ENCODE measurements at places on chromosomes 5 and 9.

DNA sequence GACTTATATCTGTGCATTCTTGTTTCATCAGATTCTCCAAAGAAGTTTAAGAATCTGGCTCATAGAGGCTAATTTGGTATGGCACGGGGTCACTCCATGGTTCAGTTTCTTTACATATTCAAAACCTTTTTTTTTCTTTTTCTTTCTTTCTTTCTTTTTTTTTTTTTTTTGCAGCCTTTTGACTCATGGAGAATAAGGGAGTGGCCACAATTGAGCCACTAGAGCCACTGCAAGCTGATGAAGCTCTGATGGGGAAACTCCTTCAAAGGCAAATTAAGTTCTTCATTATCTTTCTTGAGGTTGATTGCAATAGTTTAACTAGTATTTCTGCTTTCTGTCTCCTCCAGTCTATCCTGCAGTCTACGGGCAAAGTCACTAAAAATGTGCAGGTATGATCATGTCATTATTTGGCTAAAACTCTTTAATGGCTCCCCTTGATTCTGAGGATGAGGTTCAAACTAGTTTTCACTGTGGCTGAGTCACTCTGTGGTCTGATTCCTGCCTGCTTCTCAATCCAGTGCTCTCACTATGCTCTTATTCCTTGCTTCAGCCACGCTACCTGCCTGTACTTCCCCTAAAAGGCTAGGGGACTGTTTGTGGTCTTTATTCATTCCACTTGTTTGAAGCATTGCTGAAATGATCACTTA lies 93.5 kb upstream of the RIOK2 start:
- no peaks in the 10 kb centered on the region for H3K4me1 ChIP-seq
- no peak overlapping the region for H3K4me3 ChIP-seq
- H3K27me3 ChIP-seq: no peaks in the 10 kb centered on the region
- no peak overlapping the region for H3K27ac ChIP-seq
- DNase-seq: no peak

DNA sequence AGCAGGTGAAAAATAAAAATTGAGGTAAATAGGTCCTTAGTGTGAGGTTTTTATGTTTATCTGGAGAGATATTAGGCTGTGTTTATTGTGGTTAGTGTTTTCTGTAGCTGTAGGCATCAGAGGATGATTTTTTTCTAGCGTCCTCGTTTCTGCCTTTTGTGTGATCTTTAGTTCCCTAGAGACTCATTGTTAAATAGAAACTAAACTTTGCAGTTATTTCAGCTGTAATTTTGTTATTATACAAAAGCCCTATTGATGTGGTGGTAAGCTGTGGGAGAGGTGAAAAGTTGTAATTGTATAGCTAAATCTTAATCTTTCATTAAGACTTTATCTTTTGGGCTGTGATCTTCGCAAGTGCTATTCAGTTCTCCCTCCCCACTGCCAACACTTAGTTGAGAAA lies 340.3 kb downstream of the CYLC2 start:
- no peaks in the 10 kb centered on the region for H3K4me1 ChIP-seq
- DNase-seq: no peak
- no peaks in the 10 kb centered on the region for H3K27me3 ChIP-seq
- no peaks in the 10 kb centered on the region for H3K36me3 ChIP-seq
- no peak overlapping the region for H3K4me3 ChIP-seq
- no peak overlapping the region for H3K27ac ChIP-seq

DNA sequence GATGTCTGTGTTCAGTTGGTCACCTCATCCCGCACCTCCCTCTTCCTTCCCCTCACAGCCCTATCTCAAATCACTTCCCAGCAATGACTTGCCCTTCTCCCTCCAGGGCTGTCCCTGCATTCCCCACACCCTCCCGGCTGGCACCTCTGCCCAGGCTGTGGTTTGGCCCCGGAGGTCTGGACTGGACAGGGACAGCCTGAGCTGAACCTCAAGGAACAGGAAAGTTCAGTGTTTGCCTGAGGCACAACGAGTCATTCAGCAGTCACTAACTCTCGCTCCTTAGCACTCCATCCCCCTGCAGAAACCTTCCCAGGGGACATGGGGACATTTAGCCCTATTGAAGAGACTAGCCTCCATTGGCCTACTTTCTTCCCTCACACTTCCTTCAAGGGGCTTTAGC lies 58.3 kb upstream of the MAP3K1 start:
- H3K4me3 ChIP-seq: no peak overlapping the region
- no peak for DNase-seq
- H3K36me3 ChIP-seq: no peaks in the 10 kb centered on the region
- H3K4me1 ChIP-seq: no peaks in the 10 kb centered on the region
- peaks cover 14% of the 10 kb centered on the region for H3K27me3 ChIP-seq

- no peaks in the 10 kb centered on the region for H3K4me1 ChIP-seq
- H3K4me3 ChIP-seq: no peak overlapping the region
- no peak overlapping the region for H3K27ac ChIP-seq
- H3K27me3 ChIP-seq: no peaks in the 10 kb centered on the region
These were observed 269.6 kb upstream of the KLF4 start for GRCh38 chr9:107759009-107759822.

DNA sequence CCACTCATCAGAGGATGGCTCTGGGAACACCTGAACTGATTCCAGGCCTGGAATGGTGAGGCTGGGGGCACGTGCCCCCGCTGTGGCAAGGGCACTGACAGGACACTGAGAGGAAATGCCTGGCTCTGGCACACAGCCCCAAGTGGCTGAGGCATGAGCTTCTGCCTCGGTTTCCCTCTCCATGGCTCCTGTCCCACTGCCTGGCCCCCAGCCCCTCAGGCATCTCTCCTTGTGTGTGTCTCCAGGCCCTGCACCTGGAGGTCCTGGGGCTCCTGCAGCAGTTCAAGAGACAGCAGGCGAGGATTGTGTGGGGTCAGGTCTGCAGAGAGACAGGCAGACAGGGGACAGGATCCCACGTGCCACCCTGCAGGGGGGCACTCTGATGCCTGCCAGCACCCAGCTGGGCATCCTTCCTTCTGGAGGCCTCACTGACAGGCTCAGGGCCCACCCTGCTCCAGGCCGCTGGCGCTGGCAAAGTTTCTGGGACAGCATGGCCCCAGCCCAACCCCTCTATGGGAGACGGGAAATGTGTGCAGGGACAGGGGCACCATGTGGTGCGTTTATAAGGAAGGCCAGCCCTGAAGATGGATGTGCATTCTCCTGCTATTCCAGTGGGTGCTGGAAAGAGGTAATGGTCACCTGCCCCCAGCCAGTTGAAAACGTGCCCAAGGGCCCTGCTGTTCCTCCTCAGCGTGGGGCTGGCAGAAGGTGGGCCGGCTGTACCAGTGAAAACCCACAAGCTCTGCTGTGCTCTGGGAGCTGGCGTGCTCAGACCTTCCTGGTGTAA lies 66.0 kb downstream of the RASGEF1C start:
- no peak overlapping the region for H3K4me3 ChIP-seq
- no peaks in the 10 kb centered on the region for H3K4me1 ChIP-seq
- H3K36me3 ChIP-seq: peaks cover 3% of the 10 kb centered on the region
- H3K27me3 ChIP-seq: peaks cover 61% of the 10 kb centered on the region

GRCh38 chr5:59169081-59169767 lies 586.3 kb downstream of the RAB3C start:
- DNase-seq: no peak
- H3K27me3 ChIP-seq: no peaks in the 10 kb centered on the region
- H3K4me1 ChIP-seq: no peaks in the 10 kb centered on the region

- H3K27me3 ChIP-seq: no peaks in the 10 kb centered on the region
- H3K4me1 ChIP-seq: peaks cover 13% of the 10 kb centered on the region
These were observed 58.2 kb downstream of the CAMSAP1 start for GRCh38 chr9:135849181-135849580.

DNA sequence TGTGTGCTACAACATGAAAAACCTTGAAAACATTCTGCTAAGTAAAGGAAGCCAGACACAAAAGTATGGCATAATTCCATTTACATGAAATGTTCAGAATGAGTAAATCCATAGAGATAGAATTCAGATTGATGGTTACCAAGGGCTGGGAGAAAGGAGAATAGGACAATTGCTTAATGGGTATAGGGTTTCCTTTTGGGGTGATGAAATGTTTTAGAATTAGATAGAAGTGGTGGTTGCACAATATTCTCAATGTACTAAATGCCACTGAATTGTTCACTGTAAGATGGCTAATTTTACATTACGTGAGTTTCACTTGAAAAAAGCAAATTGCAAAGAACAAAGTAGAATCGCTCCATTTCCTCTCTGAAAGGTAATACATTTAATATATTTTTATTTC lies 43.0 kb upstream of the GAS1 start:
- H3K27me3 ChIP-seq: peaks cover 33% of the 10 kb centered on the region
- DNase-seq: no peak
- H3K4me3 ChIP-seq: no peak overlapping the region
- no peaks in the 10 kb centered on the region for H3K4me1 ChIP-seq

GRCh38 chr5:77285251-77285841 lies 74.9 kb downstream of the PDE8B start:
- H3K27me3 ChIP-seq: peaks cover 62% of the 10 kb centered on the region
- H3K36me3 ChIP-seq: no peaks in the 10 kb centered on the region
- no peak overlapping the region for H3K4me3 ChIP-seq
- no peaks in the 10 kb centered on the region for H3K4me1 ChIP-seq
- DNase-seq: no peak
- no peak overlapping the region for H3K27ac ChIP-seq

GRCh38 chr5:125357660-125358059 lies 611.2 kb upstream of the ZNF608 start:
- H3K27ac ChIP-seq: no peak overlapping the region
- no peaks in the 10 kb centered on the region for H3K4me1 ChIP-seq
- DNase-seq: no peak
- H3K4me3 ChIP-seq: no peak overlapping the region

- no peak overlapping the region for H3K27ac ChIP-seq
- H3K4me3 ChIP-seq: no peak overlapping the region
- H3K4me1 ChIP-seq: peaks cover 8% of the 10 kb centered on the region
- H3K36me3 ChIP-seq: no peaks in the 10 kb centered on the region
- no peak for DNase-seq
- no peaks in the 10 kb centered on the region for H3K27me3 ChIP-seq
These were observed 70.1 kb downstream of the PCSK5 start for GRCh38 chr9:75960551-75960950.

GRCh38 chr9:105259731-105260612 lies 15.5 kb downstream of the SLC44A1 start:
- no peak overlapping the region for H3K27ac ChIP-seq
- no peak for DNase-seq
- H3K36me3 ChIP-seq: no peaks in the 10 kb centered on the region
- no peak overlapping the region for H3K4me3 ChIP-seq
- H3K4me1 ChIP-seq: peaks cover 12% of the 10 kb centered on the region

DNA sequence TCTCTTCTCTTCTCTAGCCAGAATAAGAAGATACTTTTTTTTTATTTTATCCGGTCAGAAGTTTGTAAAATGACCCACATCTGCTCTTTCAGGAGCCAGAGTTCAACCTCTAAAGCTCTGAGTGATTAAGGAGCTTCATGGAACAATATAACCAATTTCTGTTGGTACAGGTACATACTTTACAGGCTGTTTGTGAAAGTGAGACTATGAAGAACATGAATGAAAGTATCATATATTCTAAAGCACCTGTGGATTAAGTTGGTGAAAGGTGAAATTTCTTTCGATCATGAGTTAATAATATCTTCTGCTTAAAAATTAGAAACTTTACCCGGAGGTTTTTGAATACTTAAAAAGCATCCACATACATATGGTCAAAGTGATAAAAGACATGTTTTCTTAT lies 65.2 kb downstream of the DMRT2 start:
- no peak overlapping the region for H3K27ac ChIP-seq
- DNase-seq: no peak

GRCh38 chr5:179223961-179224360 lies 121.3 kb downstream of the ADAMTS2 start:
- H3K27ac ChIP-seq: no peak overlapping the region
- H3K27me3 ChIP-seq: no peaks in the 10 kb centered on the region
- H3K36me3 ChIP-seq: no peaks in the 10 kb centered on the region
- H3K4me1 ChIP-seq: no peaks in the 10 kb centered on the region
- DNase-seq: no peak
- no peak overlapping the region for H3K4me3 ChIP-seq

GRCh38 chr5:56164376-56164775 lies 68.8 kb downstream of the ANKRD55 start:
- peaks cover 7% of the 10 kb centered on the region for H3K4me1 ChIP-seq
- no peak overlapping the region for H3K4me3 ChIP-seq
- peaks cover 16% of the 10 kb centered on the region for H3K27me3 ChIP-seq
- H3K27ac ChIP-seq: no peak overlapping the region

DNA sequence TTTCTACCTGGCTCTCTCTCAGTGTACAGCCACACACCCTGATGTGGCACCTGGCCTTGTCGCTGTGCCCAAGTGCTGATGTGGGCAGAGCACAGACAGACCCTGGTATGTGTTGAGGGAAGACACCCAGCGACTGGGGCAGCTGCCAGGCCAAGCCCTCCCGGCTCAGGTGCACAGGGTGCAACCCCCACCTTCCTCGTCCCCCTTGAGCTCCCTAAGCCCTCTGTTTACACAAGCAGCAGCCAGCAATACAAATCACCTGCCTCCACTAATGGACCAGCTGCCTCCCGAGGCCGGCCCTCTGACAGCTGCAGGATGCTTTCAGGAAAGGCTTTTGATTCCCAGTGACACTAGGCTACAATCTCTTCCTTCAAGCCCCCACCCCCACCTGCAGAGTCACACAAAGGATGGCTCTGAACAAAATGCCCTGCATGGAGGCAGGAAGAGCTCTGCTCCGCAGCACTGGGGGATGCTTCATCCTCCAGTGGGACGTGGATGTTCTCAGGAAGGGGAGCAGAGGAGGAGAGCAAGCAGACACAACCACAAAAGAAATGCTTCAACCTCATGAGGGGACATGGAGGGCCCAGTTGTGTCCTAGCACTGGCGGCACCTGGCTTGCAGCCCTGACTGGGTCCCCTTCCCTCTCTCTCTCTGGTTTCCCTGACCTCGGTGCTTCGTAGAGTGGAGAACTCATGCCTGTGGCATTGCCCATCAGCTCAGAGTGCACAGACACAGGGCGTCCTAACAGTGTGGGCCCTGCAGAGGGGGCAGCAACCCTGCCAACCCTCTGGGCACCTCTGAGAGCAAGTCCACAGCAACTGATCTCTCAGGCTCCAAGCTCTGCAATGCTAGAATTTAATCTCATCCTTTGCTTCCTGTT lies 140.8 kb downstream of the BARX1 start:
- DNase-seq: no peak
- H3K27ac ChIP-seq: no peak overlapping the region
- no peaks in the 10 kb centered on the region for H3K4me1 ChIP-seq

- no peaks in the 10 kb centered on the region for H3K4me1 ChIP-seq
- no peak for DNase-seq
- no peaks in the 10 kb centered on the region for H3K27me3 ChIP-seq
- H3K27ac ChIP-seq: no peak overlapping the region
- H3K36me3 ChIP-seq: no peaks in the 10 kb centered on the region
These were observed 30.1 kb upstream of the HAPLN1 start for GRCh38 chr5:83750749-83751148.

Measured in central memory CD8-positive, alpha-beta T cell (primary cell).